Suppressor macrophage treated with lipopolysaccharide for 1 hour (primary cell): ENCODE measurements at places on chromosomes 3 and 15.

GRCh38 chr15:63968700-63969099 is 77.6 kb downstream of the DAPK2 start:
- DNase-seq = no peak

DNA sequence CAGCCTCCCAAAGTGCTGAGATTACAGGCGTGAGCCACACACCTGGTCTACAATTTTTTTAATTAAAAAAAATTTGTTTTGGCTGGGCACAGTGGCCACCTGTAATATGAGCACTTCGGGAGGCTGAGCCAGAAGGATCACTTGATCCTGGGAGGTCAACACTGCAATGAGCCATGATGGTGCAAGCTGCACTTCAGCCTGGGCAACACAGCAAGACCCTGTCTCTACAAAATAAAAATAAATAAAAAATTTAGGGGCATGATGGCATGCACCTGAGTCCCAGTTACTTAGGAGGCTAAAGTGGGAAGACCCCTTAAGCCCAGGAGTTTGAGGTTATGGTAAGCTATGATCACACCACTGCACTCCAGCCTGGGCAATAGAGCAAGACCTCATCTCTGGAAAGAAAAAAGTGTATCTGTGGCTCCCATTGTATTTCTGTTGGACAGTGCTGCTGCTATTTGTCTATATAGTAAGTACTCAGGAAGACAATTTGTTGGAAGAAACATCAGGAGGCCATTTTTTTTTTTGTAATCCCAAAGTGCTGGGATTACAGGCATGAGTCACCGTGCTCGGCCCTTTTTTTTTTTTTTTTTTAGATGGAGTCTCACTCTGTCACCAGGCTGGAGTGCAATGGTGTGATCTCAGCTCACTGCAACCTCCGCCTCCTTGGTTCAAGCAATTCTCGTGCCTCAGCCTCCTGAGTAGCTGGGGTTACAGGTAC is 27.5 kb upstream of the SH3BP5 start:
- peak; percentile 28 for DNase-seq

- DNase-seq = no peak
Observed at GRCh38 chr15:62942428-62942827, 100.1 kb upstream of the TPM1 start.

GRCh38 chr3:124044956-124045355 is 53.0 kb upstream of the ROPN1 start:
- DNase-seq = no peak

DNA sequence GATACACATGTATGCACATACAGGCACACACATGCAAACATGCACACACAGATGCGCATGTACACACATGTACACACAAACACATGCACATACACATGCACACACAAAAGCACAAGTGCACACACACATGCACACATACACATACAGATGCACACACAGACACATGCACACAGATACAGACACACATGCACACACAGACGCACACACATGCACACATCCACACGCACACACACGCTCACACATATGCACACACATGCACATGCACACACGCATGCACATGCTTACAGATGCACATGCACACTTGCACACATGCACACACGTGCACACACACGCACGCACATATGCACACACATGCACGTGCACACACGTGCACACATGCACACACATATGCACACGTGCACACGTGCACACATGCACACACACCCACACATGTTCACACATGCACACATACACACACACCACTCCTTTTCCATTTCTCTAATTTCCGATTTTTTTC is 283.8 kb upstream of the FRG2C start:
- no peak for DNase-seq

GRCh38 chr3:56935811-56936210 is 124.7 kb upstream of the SPATA12 start:
- DNase-seq = no peak

DNA sequence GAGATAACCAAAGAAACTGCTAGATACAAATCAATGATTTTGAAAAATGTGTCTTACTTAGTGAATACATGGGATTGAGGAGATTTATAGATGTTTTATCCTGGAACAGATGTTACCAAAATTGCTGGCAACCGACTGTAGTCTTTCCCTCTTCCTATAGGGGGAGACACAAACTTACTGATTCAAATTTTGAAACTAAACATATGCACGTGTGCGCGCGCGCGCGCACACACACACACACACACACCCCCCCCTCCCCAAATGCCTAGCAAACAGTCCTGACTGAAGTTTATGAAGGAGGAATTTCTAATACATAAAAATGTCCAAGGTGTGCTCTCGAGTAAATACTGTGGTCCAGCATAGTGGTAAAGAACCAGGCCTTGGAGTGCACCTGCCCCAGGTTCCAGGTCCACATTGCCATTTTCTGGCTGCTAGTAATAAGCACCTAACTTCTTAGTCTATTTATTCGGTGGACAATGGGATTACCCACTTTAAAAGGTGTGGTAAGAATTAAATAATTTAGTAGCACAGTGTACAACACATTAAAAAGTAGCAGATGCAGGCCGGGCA is 18.5 kb upstream of the C3orf62 start:
- peak; percentile 68 for DNase-seq

GRCh38 chr3:187150599-187150998 is 11.3 kb upstream of the RPL39L start:
- peak; percentile 38 for DNase-seq

- DNase-seq = no peak
Observed at GRCh38 chr3:195098741-195099525, 172.0 kb downstream of the XXYLT1 start.

GRCh38 chr3:15099364-15100098 is 583 bp upstream of the RBSN start:
- DNase-seq = no peak

DNA sequence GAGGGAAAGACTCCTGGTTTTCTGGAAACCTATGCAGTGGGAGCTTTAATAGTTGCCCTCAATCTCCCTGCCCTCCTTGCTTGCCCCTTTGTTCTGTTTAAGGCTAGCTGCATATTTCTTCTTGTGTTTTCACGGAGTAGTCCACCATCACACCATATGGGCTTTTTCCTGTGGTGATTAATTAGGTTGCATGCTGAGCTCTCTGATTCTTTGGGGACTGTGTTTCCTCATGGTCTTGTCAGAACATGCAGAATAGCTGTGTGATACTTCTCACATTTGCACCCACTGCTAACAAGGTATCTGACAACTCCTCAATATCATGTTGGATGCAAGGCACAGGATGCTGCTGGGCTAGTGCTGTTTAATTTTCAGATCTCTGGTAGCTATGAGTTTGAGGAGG is 139.6 kb downstream of the PTPRG start:
- no peak for DNase-seq

- no peak for DNase-seq
Observed at GRCh38 chr15:60937278-60937677, 291.8 kb downstream of the RORA start.

GRCh38 chr3:110752307-110752706 is 319.3 kb upstream of the NECTIN3 start:
- DNase-seq = no peak

- no peak for DNase-seq
Observed at GRCh38 chr15:44045217-44045616, 149.9 kb downstream of the FRMD5 start.

DNA sequence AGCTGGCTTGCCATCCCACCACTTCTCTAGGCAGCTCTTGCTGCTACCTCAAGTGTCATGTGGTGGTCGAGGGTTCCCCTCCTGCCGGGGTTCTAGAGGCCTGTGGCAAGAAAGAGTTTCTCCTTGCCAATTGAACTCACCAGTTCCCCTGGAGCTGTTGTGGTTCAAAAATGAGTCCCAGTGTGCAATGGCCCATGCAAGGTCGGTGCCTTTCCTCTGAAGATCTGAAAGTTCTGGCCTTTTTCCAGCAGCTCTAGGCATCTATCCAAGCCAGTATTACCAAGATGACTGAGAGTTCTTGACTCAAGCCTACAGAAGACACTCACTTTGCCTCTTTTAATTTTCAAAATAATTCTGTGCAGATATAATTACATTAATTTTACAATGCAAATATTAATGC is 163.6 kb downstream of the KCNMB2 start:
- no peak for DNase-seq

DNA sequence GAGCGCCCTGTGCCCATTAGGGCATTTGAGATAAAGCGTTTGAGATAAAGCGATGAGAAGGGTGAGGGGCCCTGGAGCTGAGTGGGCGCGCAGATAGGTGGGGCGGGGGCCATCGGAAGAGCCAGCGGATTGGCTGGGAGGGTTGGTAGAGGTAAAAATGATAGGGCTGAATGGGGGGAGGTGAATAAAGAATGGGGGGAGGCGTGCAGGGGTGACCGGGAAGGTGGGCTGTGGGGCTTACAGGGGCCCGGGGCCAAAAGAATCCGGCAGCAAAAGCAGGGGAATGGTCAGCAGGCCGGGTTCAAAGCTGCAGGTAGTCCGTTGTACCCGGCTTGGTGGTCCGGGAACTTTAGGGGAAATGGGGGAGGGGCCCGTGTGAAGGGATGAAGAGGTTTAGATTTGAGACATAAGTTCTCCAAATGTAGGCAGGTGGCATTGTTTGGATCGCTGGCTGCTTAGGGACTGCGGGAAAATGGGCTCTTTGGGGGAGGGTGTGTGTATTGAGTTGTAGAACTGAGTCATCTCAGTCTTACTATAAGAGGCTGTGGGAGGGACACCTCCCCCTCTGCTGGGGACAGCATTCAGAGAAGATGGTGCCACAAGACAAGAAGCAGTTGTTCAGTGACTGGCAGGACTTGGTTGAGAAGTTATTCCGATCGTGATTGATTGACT is 610 bp downstream of the ARID3B start:
- DNase-seq = peak; percentile 87

DNA sequence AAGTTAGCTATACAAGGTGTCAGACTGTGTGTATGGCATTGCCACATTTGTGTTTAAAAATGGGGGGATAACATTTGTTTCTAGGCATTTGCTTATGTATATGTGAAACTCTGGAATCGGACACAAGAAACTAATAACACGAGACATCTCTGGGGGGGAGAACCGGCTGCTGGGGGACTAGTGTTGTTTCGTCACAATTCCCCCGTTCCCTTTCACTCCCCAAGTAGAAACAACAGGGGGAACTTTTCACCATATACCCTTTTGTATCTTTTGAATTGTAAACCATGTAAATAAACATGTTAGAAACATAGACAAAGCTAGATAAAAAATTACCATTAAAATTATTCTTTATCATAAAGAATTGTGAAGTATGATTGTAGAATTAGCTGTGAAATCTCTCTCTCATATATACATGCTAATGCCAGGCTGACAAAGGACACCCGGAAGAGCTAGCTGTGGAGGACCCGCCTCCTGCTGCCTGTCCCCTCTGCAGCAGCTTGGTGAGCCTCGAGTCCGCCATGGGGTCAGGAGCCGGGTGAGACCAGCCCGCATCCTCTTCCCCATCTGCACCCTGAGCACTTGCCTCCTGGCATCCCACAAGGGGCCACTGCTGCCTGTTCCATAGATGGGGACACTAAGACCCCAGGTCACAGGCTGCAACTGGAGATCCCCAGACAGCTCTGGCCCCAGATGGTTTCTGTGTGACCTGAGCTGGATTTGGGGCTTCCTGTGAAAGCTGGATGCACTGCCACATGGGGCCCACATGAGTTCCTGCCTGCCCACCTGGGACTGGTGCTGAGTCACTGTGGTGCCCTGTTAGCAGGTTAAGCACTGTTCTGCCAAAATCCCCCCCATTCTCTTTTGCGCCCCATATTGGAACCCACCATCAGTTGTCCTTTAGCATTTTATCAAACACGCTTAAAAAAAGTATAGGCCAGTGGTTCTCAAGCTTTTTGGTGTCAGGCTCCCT is 91.6 kb downstream of the IQSEC1 start:
- DNase-seq = no peak

DNA sequence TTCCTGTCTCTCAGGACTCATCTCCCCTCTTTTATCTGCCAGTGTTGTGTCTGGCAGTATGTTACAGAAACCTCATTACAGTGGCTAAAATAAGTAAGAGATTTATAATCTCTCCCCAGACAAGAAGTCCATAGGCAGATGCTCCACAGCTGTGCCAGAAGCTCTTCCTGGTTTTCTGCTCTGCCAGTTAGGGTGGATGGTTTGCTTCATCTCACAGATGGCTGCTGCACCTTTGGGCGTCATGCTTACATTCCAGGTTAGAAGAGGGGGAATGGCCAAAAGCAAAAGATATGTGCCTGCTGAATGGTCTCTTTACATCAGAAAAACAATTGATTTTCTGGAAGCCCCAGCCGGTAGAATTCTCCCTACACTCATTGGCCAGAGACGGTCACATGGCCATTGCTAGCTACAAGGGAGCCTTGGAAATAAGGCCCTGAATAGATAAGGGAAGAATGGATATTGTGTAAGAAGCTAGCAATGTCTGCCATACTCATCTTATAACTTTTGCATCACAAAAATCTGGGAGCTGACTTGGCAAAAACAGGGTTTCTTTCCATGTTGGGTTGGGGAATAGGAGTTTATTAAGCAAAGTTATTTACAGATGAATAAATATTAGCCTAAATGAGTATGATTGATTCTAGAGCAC is 91.1 kb downstream of the PDCD6IP start:
- peak; percentile 24 for DNase-seq

GRCh38 chr15:78440375-78441373 is 2.7 kb downstream of the IREB2 start:
- no peak for DNase-seq

DNA sequence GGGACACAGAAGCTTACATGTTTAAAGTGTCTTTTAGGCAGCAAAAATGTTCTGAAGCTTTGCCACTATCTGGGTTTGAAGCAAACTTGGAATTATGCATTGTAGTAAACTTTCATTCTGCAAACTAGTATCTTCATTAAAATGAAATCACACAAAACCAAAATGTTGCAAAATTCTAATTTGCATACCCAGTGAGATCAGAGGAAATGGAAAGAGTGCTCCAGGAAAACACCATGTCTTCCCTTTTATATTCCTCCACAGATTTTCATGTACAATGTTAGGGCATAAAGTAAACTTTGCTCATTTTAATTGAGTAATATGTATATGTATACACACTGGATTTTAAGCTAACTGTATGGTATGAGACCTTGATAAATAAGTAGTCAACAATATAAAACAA is 23.9 kb downstream of the ANO10 start:
- DNase-seq = peak; percentile 47
